MG63 (cell line): ENCODE measurements at places on chromosomes 3 and 15. TPM values are rescaled to one million over a fixed set of nuclear protein-coding genes. Genes with fewer than 3 reads are reported as not detected.

The TLR9 gene
- not detected in 2 replicates for total RNA-seq

The MYRIP gene
- 1.9 and 2.6 TPM in 2 replicates for total RNA-seq

The UNC13C gene
- not detected in 2 replicates for total RNA-seq

The SEMA3B gene
- 9.7 and 13.4 TPM in 2 replicates for total RNA-seq

The CSTA gene
- total RNA-seq, result 1.7 TPM in 1 of 2 replicates, not detected in the other
